ENCODE measurements at places on chromosomes 4 and X.

DNA sequence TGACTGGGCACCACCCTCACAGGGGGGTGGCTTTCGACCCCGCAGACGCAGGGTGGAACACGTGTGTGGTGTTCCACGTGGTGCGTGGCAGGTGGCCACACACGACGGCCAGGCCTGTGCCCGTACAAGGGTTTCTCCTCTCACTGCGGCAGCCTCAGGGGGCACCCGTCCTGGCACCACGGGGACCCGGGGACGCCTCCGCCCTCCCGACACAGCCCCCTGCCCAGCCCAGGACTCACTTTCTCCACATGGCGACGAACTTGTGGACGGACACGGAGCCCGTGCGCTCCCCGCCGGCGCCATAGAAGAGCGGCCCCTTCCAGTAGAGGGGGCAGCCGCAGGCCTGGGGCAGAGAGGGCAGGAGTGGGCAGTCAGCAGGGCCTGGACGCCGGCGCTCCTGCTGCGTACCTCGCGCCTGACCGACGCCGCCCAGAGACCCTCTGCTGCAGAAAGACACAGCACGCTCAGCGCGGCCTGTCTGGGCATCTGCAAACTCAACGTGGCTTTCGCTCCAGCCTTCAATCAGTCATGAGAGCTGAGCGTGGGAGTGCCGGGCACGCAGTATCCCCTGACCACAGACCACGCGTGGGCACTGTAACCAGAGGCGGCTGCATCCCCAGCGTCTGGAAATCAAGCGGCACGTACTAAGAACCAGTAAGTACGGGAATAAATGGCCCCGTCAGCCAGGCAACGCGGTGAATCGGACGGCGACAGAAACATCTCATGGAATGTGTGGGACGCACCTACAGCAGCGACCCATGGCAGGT, 28.9 kb upstream of the GTPBP6 start:
- DNase-seq: no peak

DNA sequence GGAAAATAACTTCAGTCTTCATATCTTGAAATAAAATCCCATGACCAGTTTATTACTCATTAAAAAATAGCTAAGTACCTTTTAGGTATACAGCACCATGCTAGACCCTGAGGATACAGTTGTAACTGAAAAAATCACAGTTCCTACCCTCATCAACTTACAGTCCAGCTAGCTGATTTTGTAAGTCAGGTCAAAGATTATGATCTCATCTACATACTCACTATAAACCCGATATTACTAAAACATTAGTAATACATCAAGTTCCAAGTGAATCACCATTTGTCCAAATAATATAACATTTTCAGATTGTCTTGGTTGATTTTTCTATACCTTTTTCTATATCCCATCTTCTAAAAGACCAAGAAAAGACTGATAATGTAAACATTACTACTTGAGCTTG, 333.9 kb downstream of the INPP4B start:
- DNase-seq: no peak

DNA sequence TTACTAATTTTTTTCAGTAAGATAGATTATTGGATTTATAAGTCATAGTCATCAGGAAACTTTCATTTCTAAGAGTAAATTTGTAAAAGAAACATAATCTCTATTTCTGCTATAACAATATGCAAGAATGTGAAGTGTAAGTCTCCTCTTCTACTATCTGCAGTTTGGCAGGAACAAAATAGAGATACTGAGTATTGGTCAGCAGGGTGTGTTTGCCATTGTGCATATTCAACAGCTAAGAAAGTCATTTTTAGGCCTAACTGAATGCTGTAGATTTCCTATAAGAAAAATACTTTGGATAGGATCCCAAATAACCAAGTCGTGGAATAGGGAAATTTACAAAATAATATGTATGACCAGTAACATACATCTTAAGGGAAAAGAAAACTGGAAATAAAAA, 253.3 kb upstream of the EPHA5 start:
- DNase-seq: no peak

DNA sequence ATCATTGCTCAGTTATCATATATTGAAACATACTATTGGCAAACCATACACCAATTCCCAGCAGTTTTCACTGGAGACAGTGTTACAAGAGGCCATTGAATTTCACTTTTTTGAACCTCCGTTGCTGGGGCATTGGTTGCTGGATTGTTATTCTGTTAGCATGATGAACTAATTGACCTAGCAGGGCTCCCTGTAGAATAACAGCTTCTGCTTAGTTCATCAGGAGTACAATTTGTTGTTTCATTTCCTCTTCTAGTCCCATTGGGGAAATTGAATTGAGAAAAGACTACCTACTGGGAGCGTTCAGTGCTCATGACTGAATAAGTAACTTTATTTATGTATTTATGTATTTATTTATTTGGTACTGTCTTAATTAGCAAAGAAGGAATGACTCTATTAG, 151.6 kb downstream of the SLIT2 start:
- no peak for DNase-seq

DNA sequence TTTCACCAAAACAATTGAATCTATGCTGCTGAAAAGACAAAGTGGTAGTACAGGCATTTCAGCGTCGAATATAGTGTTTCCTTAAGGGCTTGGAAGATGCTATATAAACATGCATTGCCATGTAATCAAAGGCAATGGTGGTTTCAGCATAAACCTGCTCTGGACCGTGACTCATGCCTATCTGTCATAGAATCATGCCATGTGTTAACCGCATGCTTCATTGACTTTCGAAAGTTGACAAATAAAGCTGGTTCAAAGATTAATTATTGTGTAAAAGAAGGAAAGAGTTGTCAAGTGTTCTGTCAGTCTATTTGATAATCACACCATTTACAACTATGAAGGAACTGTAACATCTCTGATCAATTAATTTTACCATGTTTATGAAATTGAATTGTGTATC, 83.2 kb downstream of the FUNDC1 start:
- DNase-seq: no peak

- no peak for DNase-seq
Observed at GRCh38 chrX:13797512-13797911, 19.4 kb downstream of the GPM6B start.

- DNase-seq: no peak
Observed at GRCh38 chr4:110605077-110605476, 17.8 kb downstream of the PITX2 start.

GRCh38 chr4:136741468-136741867, 790.8 kb downstream of the PCDH18 start:
- no peak for DNase-seq
